ENCODE measurements at places on chromosomes 3 and 15. TPM values are rescaled to one million over a fixed set of nuclear protein-coding genes. Genes with fewer than 3 reads are reported as not detected.
A peak's percentile ranks its signal among the peaks of the same experiment; 100 is the strongest.

- DNase-seq = no peak
These were observed 152.8 kb downstream of the CHDH start for GRCh38 chr3:53693451-53693850.

GRCh38 chr3:106806964-106807363 lies 570.3 kb upstream of the CCDC54 start:
- DNase-seq = no peak

- DNase-seq = peak; percentile 6
These were observed 67.9 kb downstream of the CNTN4 start for GRCh38 chr3:2166552-2166951.

The GOLGA8H gene
- not detected for total RNA-seq

The LTK gene
- 4.3 TPM for total RNA-seq

The KIF7 gene
- total RNA-seq = 8.2 TPM

- DNase-seq = no peak
These were observed 49.7 kb downstream of the ADAM10 start for GRCh38 chr15:58699769-58700168.
